ENCODE measurements at places on chromosomes 3 and 15.
A peak's percentile ranks its signal among the peaks of the same experiment; 100 is the strongest.

- DNase-seq, result no peak
Observed at GRCh38 chr3:197953881-197954280, 3.9 kb downstream of the RPL35A start.

DNA sequence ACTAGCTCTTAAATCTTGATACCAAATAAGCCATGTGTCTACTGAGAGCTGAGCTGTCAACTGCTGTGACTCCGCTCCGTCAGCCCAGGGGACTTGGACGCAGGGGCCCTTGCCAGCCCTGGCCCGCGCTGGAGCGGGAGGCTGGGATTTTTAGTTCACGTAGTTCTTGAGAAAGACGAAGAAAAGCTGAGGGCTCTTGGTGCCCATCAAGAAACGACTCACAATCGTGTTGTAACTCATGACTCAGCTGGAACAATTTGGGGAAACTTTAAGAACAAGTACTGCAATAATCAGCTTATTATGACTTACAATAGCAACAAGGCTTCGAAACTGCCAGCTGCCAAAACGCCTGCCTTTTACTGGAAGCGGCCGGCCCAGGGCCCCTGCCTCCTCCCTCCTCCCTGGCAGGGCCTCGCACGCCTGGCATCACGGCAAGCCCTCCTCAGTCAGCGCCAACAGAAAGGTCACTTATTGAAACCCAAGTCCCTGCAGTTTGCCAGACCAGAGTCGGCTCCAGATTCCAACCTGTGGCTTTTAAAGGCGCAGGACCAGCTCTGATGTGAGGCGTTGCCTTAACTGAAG, 60.3 kb downstream of the RGMA start:
- DNase-seq, result peak; percentile 38

GRCh38 chr3:5009506-5010109, 30.4 kb downstream of the BHLHE40 start:
- DNase-seq, result no peak

GRCh38 chr15:25933456-25934158, 70.5 kb upstream of the ATP10A start:
- DNase-seq, result peak; percentile 62

GRCh38 chr3:46098319-46098761, 71.1 kb upstream of the XCR1 start:
- DNase-seq, result peak; percentile 69

DNA sequence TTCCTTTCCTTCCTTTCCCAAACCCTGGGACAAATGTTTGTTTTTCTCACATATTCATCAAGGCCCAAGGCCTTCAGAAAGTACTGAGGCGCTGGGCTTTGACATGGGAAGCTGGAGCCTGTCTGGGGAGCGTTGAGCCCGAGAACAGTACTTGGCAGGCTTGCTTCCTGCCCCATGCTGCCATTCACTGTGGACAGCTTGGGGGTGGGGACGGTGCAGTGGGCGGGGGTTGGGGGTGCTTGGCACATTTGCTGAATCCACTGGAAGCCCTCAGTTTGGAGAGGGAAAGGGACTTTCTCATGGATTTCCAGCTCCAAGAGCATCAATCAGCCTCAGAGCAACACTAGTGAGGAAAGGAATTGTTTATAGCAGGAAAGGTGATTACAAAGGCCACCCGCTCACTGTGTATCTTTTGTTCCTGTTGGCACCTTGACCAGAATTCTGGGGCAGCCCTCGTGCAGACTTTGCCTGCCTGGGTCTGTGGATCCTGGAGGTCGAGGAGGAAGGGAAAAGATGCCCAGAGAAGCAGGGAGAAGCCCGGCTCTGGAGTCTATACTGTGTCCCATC, 199.8 kb upstream of the RGMA start:
- DNase-seq, result no peak

- no peak for DNase-seq
Observed at GRCh38 chr15:37253877-37254276, 153.5 kb upstream of the MEIS2 start.

DNA sequence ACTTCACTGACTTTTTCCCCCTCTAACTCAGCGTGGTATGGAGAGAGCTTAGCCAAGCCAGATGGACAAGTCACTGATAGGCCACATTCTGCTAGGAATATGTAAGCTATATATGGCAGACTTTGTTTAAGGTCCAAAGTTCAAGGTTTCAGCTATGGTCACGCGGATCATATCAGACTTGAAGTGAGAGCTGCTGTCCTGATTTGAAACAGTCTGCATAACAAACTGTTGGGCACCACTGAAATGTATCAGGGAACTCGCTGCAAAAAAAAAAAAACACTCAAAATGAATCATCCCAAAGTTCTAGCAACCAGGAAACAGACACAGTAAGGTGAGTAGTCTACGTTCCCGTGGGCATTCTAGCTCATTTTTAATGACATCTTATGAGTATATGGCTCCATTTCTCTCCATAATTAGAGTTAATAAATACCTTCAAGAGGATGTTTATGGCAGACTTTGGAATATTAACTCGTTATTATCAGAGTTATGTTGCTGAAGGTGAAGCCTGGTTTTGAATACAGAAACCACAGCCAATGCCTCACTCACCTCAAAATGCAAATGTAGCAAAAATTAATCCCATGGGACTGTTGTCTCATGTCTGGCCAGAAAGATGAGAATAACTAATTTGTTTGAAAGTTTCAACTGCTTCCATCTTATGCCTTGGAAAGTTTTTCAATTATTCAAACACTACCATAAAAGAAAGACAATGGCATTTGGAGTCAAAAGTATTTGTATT, 12.3 kb downstream of the DPH3 start:
- no peak for DNase-seq

Measured in CD4-positive, alpha-beta T cell treated with Interleukin-1 beta for 1 hour (primary cell).